ENCODE measurements at places on chromosomes 3 and 15.

DNA sequence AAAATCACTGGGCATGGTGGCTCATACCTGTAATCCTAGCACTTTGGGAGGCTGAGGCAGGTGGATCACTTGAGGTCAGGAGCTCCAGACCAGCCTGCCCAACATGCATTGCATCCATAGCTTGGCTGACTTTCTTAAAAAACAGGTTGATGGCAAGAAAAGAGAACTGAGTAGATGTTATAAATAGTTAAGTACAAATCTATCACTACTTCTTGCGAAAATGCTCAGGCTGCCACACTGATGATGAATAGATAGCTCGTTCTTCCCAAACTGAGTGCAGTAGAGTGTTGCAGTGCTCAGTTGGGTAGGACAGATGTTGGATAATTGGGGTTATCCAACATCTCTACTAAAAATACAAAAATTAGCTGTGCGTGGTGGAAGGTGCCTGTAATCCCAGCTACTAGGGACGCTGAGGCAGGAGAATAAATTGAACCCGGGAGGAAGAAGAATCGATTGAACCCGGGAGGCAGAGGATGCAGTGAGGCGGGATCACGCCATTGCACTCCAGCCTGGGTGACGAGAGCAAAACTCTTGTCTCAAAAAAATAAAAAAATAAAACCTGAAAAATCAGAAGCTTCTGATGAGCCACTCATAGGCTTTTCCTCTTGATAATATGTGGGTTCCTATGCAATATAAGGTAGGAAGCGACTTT lies 1.2 kb downstream of the BTLA start:
- no peak for DNase-seq

- DNase-seq = no peak
Measured at GRCh38 chr3:43126536-43126935, 20.7 kb upstream of the POMGNT2 start.

- DNase-seq = no peak
Measured at GRCh38 chr3:171977860-171978259, 61.5 kb upstream of the FNDC3B start.

- DNase-seq = no peak
Measured at GRCh38 chr15:95558131-95558530, 772.4 kb upstream of the NR2F2 start.

- DNase-seq = no peak
Measured at GRCh38 chr15:56915888-56916287, 2.6 kb upstream of the TCF12 start.

GRCh38 chr15:86877171-86877631 lies 797.5 kb downstream of the AGBL1 start:
- no peak for DNase-seq

DNA sequence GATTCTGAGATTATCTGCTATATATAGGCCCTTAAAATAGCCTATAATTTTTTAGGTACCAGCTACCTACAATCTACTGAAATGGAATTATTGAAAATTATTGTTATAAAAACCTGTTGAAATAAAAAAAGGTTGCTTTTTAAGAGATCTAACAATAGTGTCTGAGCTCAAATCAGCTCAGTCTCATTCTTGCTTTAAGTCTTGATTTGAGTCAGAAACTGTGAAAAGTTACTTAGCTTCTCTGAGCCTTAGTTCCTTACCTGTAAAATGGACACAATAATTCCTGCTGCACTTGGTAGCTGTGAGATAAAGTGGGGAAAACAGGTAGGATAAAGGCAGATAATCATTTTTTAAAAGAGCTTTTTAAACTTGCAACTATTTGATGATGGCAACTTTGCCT lies 118.8 kb upstream of the UBE2E2 start:
- DNase-seq = no peak

DNA sequence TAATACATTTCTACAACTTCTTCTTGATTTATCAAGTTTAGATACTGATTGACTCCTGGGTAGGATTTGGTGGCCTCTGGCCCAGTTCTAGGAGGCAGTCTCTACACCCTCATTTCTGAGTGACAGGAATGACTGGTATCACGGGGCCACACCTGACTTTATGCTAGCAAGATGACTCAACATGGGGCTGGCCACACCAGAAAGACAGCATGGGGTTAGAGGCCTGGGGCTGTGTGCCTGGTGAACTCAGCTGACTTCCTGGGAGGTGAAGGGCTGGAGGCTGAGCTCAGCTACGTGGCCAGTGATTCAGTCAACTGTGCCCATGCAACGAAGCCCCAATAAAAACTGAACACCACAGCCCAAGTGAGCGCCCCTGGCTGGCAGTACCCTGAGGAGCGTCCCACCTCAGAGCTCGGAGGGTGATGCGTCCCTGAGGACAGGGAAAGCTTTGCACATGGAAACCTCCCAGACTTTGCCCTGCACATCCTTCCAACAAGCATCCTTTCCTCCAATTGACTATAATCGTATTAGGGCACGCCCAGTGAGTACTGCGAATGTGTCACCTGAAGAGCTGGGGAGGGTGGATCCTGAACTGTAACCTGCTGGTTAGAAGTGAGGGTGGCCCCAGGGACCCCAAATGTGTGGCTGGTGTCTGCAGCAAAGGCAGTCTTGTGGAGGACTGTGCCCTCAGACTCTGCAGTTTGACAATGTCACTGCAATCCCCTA lies 57.2 kb downstream of the NIPA2 start:
- no peak for DNase-seq

DNA sequence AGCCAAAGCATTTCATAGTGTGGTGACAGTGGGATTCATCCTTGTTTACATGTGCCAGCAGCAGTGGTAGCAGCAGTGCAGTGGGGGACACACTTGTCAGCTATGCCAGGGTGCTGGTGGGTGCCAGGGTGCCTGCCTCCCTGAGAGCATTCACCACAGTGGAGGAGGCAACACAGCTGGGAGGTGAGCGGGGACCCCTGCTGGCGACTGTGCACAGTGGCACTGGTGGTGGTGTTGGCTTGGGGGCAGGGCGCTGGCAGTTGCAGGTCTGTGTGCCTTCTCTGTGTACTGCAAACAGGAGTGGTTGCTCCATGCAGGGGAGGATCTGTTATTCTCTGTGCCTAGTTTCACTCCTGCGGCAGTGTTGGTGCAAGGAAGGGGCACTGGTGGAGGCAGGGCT lies 41.2 kb downstream of the CEP63 start:
- no peak for DNase-seq

GRCh38 chr3:120457827-120458226 lies 7.0 kb upstream of the FSTL1 start:
- DNase-seq = no peak

GRCh38 chr3:127488141-127488672 lies 102.3 kb downstream of the TPRA1 start:
- no peak for DNase-seq

DNA sequence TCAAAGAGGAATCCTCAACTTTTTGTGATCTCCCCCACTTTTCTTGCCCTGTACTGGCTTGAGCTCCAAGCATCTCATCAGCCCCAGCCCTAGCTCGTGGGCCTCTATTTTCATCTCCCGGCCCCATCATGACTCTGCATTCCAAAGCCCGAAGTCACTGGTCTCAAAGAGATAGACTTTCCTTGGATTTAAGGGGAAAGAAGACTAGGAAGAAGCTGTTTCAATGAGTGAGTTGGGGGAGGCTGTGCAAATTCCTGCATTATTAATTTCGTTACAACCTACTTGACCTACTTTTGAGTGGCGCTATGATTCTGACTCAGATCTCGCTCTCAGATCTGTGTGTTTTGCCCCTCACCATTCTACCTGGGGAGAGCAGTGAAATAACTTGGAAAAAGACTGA lies 266.6 kb upstream of the TBL1XR1 start:
- no peak for DNase-seq

GRCh38 chr15:79702621-79703020 lies 194.2 kb downstream of the MTHFS start:
- DNase-seq = no peak

- no peak for DNase-seq
Measured at GRCh38 chr3:111738238-111738637, 120.8 kb upstream of the PHLDB2 start.

DNA sequence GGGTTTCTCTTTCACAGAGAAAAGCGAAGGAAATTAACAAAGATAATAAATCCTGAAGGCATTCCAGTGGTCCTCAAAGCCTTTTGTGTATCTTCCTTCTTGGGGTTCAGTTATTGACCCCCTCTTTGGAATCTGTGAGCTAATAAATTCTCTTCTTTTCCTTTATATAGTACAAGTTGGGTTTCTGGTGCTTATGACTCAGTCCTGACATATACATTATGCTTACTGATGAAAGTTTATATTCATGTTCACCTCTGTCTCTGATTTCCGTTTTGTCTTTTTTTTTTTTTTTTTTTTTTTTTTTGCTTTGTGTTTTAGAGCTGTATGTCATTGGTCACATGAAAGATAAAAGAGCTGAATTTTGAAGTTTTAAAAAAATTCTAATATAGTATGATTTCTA lies 230.7 kb upstream of the RBMS3 start:
- no peak for DNase-seq

- DNase-seq = no peak
Measured at GRCh38 chr3:130470126-130470525, 46.9 kb upstream of the COL6A6 start.

Data from activated CD4-positive, alpha-beta T cell treated with anti-CD3 and anti-CD28 coated beads for 1 hour (primary cell).